Natural killer cell (primary cell): ENCODE measurements at places on chromosomes 7 and 10.

- DNase-seq = no peak
Measured at GRCh38 chr10:26697922-26698608, 564 bp downstream of the PDSS1 start.

GRCh38 chr7:86939197-86939814 lies 120.1 kb downstream of the ELAPOR2 start:
- no peak for DNase-seq

DNA sequence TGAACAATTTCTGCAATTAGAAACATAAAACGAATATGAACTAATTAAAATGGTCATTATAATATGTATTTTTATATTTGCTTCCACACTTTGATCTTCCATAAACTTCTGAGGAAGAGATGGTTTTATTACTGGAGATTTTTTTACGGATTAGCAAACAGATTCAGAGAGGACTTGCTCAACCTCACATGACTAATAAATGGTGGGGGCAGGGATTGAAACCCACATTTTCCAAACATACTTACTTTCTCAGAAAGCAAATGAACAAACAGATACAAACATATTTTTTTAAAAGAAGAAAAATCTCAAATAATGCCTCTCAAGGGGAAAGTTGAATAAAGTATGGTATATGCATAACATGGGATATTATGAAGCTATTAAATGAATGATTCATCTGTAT lies 18.3 kb downstream of the ANKMY2 start:
- no peak for DNase-seq

DNA sequence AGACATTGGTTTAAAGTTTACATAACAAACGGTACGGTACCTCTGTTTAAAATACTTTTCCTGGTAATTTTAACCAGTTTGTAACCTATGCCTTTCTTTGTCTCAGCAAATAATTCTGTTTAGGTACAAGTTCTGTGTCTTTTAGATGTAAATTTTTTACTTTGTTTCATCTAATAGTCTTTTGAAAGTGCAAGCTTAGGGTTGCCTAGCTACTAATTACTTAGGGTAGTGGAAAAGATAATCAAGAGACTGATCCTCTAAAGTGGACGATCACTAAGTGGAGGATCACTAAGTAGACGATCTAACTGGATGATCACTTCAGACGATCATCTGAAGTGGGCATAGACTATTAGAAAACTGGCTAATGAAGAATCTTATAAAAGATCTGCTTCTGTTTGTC lies 16.1 kb upstream of the FKBP9 start:
- no peak for DNase-seq

- no peak for DNase-seq
Measured at GRCh38 chr7:422191-422885, 97.3 kb downstream of the PDGFA start.

DNA sequence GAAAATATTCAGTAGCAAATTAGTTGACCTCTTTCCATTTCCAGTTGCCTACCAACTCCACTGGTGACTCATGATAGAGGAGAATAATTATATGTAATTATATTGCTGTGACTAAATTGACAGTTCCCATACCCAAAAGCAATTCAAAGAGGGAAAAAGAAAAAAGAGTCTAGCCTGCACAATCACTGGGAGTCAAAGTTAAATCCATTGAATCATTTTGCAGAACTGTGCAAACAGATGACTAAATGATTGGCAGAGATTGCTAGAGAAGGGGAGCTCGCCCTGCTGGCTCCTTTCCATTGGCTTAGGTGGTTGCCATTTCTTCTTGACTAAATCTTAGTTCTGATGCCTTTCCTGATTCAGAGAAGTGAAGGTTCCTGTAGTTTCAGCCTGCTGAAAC lies 1228.6 kb upstream of the SORCS1 start:
- no peak for DNase-seq

DNA sequence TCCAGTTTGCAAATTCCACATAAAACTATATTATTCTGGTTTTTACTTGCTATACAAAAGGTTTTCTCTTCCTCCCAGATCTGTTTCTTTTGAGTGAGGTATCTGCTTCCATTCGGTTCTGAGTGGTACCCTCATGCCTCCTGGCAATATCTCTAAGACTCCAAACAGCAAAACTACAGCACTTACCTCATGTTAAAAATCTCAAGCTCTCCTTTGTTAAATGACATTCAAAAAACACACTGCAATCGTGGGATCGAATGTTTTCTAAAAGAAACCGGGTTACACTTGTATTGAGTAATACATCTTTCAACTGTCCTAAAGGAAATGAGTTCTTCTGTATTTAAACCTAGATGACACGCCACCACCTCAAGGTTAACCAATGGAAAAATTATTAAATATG lies 11.1 kb downstream of the YWHAG start:
- no peak for DNase-seq

DNA sequence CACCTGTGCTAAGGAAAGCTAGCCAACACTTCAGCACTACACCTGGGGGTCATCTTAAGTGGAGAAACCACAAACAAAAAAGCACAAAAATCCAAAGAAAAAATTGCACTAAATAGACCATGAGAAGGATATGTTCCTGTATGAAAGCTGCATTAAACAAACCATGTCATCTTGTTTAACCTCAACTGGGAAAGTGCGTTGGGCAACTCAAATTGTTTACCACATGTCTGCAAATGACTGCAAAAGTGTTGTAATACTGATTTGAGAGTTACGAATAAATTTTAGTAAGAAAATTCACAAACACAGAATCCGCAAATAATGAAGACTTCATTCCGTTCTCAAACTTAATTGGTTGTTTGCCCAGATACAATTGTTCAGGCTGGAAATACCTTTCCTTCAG lies 111.9 kb upstream of the EGFR start:
- DNase-seq = no peak

DNA sequence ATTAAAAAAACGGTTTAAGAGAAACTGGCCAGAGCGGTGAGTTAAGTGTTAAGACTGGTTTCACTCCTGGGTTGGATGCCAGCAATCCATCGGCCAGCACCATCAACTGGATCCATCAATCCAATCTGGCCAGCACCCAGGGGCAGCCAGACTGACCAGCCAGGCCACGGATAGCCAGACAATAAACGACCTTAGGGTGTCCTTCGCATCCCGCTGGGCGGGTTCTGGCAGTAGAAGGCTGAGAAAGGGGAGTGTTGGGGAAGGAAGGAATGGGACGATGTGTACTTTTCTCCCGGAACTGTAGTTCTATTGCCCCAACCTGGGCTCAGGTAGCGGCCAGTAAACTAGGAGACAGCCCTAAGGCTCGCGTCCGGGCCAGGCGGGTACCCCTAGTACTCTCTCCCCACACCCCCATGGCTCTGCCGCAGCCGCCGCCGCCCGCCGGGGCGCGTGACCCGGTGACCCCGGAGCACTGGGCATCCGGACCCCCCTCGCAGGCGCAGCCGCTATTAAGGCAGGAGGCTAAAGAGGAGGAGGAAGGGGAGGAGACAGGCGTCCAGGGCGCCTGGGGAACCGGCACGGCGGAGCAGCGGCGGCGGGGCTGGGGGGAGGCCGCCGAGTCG lies at the start of gene CASD1:
Gene CASD1 (plus strand): TSS at position 546 of the 623 bp plus-strand sequence. CDS start 276 bp downstream, outside the sequence.
- no peak for DNase-seq

DNA sequence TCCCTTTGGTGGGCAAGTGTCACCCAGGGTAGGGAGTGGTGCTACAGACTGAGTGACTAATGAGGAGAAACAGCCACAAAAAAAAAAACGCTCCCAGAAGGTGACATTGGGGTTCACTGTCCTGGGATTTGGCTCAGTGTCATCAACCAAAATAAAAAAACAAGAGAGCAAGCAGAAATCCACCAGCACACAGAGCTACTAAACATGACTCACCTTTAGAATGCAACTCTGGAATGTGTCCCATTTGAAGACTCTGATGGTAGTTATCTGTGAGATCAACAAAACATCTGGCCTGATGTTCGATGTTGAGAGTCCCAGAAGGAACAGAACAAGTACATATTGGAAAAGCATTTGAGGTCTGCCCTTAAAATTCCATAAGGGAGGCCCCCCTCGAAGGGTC lies 200.3 kb upstream of the LYZL2 start:
- DNase-seq = no peak
